ENCODE measurements at places on chromosomes 1 and 21. TPM values are rescaled to one million over a fixed set of nuclear protein-coding genes. Genes with fewer than 3 reads are reported as not detected.

Gene PYGO2
- polyA plus RNA-seq = 9.1 TPM

Gene SPRR3
- polyA plus RNA-seq = 1.2 TPM

Gene HHAT
- 1.7 TPM for polyA plus RNA-seq

Gene ZNF683
- polyA plus RNA-seq = not detected

Gene UBE2U
- 0.09 TPM for polyA plus RNA-seq

Gene CELA3B
- 8.1 TPM for polyA plus RNA-seq

Gene PGLYRP3
- polyA plus RNA-seq = not detected

Gene GRIK1
- 0.16 TPM for polyA plus RNA-seq

Gene CLIC6
- 1.8 TPM for polyA plus RNA-seq

Gene TP73
- polyA plus RNA-seq = 0.01 TPM

Gene ST6GALNAC3
- polyA plus RNA-seq = 8.8 TPM

Gene GABPB2
- 3.0 TPM for polyA plus RNA-seq

Gene C2CD4D
- not detected for polyA plus RNA-seq

All from adipose tissue (tissue), 3 donors.